Activated CD4-positive, alpha-beta memory T cell treated with anti-CD3 and anti-CD28 coated beads for 36 hours (primary cell): ENCODE measurements at places on chromosomes 7 and 10. TPM values are rescaled to one million over a fixed set of nuclear protein-coding genes. Genes with fewer than 3 reads are reported as not detected.

- peak; percentile 98 for DNase-seq
Observed at GRCh38 chr10:101031128-101031795, at the start of the genes PDZD7 and SFXN3. Gene PDZD7, minus strand, starts transcription at chr10:101031129. Its CDS starts 910 bp downstream, at chr10:101030219. Gene SFXN3, plus strand, starts transcription at chr10:101031234. Its CDS starts 3,461 bp downstream, at chr10:101034695.

GRCh38 chr7:109009636-109010035 is 440.0 kb downstream of the DNAJB9 start:
- no peak for DNase-seq

GRCh38 chr10:76618171-76618570 is 1019.4 kb downstream of the KCNMA1 start:
- DNase-seq, result no peak

DNA sequence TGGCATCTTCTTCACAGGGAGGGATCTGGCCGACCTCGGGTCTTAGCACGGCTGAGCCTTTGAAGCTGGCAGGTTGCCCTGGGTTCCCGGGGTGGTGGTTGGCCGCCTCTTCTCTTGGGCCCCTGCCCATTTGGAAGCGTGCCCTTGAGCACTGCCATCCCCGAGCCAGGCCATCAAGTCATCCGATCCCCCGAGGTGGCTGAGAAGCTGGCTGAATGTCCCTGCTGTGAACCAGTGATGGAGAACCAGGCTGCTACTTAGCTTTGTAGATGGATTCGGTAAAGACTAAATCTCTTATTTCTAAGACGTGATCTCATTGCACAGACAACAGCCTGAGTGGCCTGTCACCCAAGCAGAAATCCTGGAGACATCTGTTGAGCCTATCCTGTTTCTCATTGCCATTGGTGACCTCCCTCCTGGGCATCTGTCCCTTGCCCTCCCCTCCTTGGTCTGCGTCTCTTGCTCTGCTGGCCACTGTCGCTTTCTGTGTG is 74.3 kb downstream of the GRK5 start:
- DNase-seq, result no peak

DNA sequence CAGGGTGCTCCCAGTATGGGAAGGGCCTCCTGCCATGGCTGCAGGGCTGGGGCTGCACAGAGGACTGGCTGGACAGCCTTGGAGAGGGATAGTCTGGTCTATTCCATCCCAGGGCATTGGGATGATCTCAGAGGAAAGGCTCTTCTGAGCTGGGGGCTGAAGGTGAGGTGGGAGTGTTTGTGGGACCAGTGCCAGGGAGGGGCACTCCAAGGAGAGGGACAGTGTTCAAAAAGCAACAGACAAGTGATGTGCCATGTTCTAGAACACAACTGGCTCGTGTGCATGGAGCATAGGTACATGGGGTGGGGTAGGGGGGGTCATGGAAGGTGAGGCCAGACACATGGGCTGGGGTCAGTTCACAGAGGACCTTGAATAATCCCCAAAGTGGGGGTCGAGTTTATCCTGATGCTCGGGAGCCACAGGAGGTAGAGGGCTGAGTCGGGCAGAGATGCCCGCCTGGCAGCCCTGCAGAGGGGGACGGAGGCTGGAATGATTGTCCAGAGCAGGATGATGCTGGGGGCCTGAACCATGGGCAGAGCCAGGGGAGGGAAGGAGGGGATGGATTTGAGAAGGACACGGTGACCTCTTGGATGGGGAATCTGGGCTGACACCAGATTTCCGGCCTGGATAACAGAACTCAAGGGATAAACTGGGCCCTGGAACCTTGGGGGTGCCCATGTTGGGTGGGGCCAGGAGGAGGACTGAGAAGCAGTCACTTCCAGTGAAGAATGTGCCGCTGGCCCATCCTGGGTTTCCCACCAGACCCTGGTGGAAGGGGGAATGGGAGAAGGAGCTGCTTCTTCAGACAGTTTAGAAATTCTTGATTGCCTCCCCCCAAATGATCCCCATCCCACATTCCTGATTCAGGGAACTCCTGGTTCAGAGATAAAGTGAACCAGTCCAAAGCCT is 50.4 kb downstream of the NEURL1 start:
- DNase-seq, result no peak

GRCh38 chr7:140084142-140084655 is 21.4 kb upstream of the PARP12 start:
- no peak for DNase-seq

DNA sequence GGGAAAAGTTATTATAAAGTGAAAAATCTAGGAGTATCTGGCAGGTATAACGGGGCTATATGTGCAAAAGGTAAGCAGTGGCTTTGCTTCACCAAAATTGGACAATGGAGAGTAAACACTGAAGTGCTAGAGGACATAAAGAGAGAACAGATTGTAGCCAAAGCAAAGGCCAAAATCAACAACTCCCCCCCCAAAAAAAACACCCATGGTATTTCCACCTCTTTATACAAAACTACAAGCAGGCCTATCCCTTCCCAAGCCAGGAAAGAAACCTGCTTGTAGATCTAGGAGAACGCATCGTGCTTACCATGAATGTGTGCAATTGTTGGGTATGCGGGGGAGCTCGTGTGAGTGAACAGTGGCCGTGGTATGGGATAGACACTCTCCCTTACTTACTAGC is 9.2 kb upstream of the AKR1B1 start:
- DNase-seq, result no peak

The C10orf62 gene
- total RNA-seq, result not detected

- peak; percentile 51 for DNase-seq
Observed at GRCh38 chr10:79244841-79245504, 102.3 kb upstream of the PPIF start.

The BAZ1B gene
- 82.3 TPM for total RNA-seq

The ELN gene
- total RNA-seq, result not detected

The PODXL gene
- 0.62 TPM for total RNA-seq

The MSRB2 gene
- 9.4 TPM for total RNA-seq

- DNase-seq, result no peak
Observed at GRCh38 chr7:128054511-128054910, 23.3 kb upstream of the LRRC4 start.

DNA sequence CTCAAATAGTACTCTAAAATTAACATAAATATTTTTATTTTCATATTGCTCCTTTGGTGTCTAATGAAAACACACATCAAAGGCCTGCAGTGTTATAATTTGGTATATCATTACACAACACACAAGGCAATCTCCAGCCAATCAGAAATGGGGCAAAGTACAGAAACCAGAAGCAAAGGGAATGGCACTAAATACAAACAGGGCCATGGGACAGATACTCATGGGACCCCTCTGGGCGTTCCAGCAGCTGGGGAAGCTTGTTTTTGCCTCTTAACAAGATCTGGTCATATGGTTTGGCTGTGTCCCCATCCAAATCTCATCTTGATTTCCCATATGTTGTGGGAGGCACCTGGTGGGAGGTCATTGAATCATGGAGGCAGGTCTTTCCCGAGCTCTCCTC is 551.8 kb upstream of the NRP1 start:
- DNase-seq, result no peak

DNA sequence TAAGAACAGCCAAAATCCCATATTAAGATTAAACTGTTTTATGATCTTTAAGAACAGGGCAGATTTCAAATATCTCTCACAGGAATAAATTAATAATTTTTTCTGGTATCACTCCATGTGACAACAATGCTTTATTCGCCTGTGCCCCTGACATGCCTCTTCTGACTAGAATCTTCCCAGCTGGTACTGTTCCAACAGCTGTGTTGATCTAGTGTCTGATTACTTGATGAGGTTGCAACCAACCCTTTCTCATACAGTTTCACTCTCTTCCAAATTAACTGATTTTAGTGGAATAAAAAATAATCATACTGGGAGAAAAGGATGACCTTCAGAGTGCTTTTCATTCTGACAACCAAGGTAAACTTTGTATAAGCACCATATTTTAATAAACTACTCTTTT is 151.9 kb downstream of the CHRM2 start:
- DNase-seq, result no peak

DNA sequence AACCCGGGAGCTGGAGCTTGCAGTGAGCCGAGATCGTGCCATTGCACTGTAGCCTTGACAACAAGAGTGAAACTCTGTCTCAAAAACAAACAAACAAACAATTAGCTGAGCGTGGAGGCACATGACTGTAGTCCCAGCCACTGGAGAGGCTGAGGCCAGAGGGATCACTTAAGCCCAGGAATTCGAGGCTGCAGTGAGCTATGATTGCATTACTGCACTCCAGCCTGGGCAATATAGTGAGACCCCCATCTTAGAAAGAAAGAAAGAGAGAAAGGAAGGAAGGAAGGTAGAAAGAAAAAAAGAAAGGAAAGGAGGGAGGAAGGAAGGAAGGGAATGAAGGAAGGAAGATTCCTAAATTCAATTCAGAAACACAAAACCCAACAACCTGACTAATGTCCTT is 141.3 kb upstream of the TNRC18 start:
- no peak for DNase-seq

DNA sequence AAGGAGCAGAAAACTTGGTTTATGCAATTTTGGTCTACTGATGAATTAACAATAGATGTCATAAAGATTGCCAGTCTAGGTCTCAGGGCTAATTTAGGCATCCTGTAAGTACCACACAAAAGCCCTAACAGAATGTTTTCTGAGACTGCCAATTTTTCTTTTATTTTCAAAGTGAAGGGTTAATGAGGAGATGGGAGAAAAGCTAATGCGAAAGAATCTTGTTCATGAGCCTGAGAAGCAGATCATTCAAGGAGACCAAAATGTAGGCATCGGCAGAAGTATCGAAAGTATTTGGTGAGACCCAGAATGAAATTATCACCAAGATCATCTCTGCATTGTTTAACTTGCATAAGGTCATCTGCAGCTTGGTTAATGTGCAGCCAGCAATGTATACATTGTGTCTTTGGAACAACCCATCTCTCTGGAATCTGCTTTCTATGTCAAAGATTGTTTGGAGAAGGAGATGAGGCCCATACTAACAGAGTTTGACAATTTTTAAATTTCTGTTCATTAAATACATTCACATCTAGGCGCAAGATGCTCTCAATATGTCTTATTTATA is 163.3 kb upstream of the GLI3 start:
- no peak for DNase-seq

DNA sequence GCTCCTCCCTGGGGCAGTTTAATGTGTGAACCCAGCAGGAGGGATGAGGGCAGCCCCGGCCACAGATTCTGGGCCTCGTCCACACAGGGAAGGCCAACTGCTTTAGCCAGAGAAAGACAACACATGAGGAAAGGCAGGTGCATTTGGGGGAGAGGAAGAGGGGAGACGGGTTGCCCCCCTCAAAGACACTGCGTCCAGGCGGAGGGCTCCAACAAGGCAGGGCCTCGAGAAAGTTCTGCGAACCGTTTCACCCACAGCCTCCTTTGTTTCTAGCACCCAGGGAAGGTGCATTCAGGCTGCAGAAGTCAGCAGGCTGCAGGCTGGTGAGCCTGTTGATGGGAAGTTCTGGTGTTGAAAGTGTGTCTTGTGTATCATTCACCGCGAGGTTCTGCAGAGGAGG is 10.1 kb downstream of the FOXL3 start:
- no peak for DNase-seq

- no peak for DNase-seq
Observed at GRCh38 chr7:120959929-120960484, 9.4 kb downstream of the ING3 start.
